ENCODE measurements at places on chromosomes 4 and X.

- no peak for DNase-seq
Measured at GRCh38 chrX:13489454-13489853, 79.9 kb upstream of the EGFL6 start.

GRCh38 chr4:99117876-99118693, 26.0 kb downstream of the ADH4 start:
- no peak for DNase-seq

- DNase-seq, result no peak
Measured at GRCh38 chrX:56804867-56805266, 75.8 kb downstream of the NBDY start.

GRCh38 chr4:42329421-42329820, 67.9 kb upstream of the SHISA3 start:
- no peak for DNase-seq

DNA sequence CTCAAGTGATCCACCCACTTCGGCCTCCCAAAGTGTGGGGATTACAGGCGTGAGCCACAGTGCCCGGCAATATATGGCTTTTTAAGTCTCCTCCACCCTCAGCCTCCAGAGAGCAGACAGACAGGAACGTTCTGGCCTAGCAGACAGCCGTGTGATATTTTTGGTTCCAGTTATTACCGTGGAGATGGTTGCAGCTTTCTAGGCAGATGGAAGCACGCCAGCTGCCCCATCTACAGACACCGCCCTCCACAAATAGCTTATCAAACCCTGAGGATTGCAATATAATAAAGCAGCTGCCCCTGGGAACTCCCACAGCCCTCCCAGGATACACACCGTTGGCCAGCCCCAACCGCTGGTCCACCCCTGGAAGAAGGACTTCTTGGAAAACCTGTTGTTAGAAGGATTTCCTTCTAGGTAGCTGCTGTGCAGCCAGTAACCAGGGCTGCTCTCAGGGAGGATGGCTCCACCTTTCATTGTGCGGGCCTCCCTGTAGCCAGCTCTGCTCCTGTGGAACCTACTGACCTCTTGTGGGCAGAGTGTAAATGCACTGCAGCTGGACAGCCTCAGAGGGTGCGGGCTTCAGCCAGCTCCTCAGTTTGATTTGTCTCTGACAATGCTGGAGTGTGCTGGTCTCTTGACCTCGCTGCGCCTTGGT, 44.0 kb downstream of the SLC25A5 start:
- DNase-seq, result peak; percentile 10

DNA sequence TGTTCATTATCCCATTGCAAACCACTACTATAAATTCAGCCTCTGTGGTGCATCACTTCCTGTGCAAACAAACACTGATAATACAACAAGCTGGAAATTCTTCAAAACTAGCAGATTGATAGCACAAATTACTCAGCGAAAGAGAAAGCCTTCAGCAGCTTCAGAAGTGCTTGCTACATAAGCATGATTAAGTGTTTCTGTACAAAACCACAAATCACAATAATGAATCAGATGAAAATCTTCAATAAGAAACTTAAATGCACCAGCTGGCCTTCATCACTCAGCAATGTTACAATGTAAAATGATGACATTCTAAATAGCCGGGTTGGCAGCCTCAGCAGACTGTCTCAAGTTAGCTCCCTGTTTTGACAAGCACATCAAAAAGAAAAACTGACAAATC, 262.2 kb downstream of the SPOCK3 start:
- DNase-seq, result no peak

- peak; percentile 11 for DNase-seq
Measured at GRCh38 chr4:47913861-47914219, 543 bp downstream of the NFXL1 start.

- no peak for DNase-seq
Measured at GRCh38 chr4:124519196-124519595, 193.3 kb downstream of the ANKRD50 start.

DNA sequence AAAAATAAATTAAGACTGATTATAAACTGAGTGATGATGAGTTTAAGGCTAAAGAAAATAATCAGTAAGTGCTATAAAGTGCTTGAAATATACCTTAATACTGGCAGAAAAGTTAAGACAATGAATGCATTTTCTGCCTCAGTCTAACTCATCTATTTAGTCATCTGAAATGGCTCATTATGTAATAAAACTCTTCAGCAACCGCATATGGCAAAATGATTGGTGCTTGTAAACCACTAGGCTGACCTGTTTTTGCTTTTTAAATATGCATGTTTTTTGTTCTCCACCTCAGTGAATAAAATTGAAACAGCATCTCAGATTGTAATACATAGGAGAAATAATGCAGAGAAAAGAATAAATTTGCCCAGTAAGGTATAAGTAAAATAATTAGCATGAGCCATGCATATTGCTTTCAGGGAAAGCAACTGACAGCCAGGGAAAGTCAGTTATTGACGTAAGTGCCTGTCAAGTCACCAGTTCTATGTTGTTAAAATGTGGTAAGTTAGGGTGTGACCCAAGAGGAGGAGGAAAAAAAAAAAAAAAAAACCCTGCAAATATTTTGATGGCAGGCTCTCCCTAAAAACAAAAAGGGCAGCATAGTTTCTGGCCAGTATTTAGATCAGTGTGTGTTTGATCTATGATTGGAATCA, 167.5 kb downstream of the PALLD start:
- DNase-seq, result no peak
